ENCODE measurements at places on chromosomes 5 and 9.

DNA sequence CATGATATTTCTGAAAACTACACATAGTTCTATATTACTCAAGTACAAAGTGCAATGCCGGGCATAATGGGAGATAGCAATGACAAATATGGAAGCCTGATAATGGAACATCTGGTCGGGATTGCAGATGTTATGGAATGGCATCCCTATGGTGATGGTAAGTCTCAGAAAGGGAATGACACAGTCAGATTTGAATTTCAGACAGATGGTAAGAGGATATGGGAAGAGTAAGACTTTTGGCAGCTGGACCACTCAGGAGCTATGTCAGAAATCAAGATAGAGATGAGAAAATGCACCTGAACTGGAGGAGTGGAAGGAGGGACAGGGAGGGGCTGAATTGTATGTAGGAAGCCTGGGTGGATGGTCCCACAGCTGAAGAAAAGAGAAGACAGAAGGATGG, 200.0 kb downstream of the DTWD2 start:
- no peak for DNase-seq

DNA sequence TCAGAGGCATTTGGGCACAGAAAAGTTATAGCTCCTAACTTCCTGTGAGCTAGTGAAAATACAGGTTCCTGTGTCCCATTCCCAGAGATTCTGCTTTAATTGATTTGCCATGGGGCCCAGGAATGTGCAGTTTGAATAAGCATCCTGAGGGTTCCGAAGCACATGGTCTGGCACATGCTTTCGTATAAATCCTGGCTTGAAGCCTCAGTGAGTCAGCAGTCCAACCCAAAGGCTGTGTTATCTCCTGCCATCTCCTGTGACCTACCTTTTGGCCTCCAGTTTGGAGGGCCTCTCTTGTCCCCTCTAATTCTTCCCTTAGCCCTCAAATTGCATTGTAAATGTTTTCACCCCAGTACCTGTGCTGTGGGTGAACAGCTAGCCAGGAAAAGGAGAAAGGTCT, 183.8 kb downstream of the NR3C1 start:
- peak; percentile 46 for DNase-seq

- DNase-seq, result peak; percentile 18
Observed at GRCh38 chr5:145178641-145179523, 656.3 kb downstream of the PRELID2 start.

- no peak for DNase-seq
Observed at GRCh38 chr5:148735301-148735835, 81.0 kb upstream of the HTR4 start.

- no peak for DNase-seq
Observed at GRCh38 chr9:94817291-94818177, 91.0 kb downstream of the AOPEP start.

DNA sequence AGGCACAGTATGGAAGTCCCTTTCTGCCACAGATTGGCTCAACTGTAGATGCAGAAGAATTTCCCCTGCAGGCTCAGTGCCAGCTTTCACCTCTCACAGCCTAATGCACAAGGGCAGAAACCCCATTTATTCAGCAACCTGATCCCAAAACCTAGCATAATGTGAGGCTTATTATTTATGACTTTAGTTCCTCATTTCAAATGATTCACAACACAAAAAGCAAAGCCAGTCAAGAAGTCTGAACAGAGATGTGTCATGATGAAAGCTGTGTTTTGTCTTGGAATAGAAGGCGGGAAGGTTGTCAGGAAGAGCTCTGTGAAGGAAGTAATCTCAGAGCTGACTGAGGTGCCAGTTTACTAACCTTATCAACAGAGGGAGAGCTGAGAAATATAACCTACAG, 369.7 kb downstream of the LRRC70 start:
- DNase-seq, result peak; percentile 17

DNA sequence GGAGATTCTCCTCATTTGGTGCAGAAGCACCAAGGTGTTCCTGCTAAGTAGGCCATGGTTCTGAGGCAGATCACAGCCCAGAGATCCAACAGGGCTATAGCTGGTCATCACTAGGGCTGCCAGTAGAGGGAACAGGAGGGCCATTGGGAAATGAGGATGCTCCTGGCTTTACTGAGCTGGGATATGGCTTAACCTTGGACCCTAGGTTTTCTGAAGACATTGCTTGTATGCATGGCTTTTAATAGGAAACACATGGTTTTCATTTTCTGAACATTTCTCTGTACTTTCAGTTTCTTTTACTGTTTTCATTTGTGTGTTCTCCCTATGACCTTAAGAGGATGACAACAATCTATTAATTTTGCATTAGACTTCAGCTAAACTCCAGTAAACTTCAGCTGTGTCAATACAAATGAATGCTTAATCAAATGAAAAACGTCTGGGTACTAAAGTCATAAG, at the start of gene IFNW1:
IFNW1 (minus strand) TSS at position 406 of the 456 bp plus-strand sequence; CDS start at position 144, 262 bp downstream.
- DNase-seq, result no peak

- DNase-seq, result no peak
Observed at GRCh38 chr9:36113999-36114398, 22.5 kb upstream of the GLIPR2 start.

DNA sequence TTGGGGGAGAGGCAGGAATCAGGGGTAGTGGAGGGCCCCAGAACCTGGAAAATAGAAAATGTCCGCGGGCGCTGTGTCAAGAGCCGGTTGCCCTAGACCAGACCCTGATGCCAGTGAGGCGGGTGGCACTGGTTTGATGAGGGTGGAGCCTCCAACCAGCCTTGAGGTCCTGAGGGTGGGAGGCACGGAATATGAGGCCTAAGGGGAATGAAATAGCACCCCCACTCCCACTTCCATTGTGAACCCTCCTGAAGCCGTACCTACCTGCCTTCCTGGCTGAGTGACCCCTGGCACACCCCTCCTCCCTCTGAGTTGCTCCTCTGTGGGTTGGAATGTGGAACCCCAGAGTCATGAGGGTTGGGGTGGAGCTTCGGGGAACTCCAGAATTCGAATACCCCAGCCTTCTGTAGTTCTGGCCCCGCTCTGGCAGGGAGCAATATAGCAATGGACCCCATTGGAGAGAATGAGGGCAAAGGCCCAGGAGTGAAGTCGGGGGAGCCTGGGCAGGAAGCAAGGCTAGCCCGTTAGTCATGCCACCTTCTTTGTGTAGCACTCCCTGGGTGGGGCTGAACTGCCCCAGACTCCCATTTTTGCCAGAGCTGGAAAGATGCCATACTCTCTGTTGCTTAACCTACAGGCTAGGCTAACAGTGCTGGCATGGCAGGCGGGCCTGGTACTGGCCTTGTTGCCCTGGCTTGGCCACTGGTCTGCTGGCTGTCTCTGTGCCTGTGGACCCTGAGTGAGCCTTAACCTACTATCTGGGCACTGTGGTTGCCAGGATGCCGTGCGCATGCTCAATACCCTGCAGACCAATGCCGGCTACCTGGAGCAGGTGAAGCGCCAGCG, 1.0 kb downstream of the FPGS start:
- peak; percentile 64 for DNase-seq

DNA sequence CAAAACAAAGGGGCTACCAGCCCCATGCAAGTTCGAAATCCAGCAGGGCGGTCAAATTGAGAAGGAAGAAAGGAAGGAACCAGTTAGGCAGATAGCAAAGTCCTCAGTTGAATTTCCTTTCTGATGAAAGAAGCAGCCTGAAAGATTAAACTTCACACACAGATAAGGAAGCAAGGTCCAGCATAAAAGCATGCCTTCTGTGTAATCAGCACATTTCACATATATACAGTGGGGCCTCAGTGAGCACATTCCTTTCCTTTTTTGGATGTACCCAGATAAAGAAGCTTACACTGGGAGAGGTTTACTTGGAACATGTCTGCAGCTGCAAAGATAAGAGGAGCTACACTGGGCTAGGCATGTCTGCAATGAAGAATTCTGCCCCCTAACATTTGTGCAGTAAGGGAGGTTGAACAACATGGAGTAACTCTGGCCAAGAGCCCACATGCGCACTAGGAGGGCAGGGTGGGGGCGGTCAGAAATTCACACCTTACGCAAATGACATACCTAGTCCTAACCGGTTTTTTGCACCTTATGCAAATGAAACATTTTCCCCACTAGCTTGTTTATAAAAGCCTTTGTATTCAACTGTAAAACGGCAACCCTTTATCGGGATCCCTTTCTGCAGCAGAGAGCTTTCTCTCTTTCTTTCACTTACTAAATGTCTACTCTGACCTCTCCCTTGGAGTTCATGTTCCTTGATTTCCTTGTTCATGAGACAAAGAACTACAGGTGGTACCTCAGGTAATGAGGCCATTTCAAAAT, 149.7 kb upstream of the FBXL17 start:
- peak; percentile 72 for DNase-seq

- DNase-seq, result peak; percentile 10
Observed at GRCh38 chr9:104025945-104026344, 68.2 kb upstream of the SMC2 start.
